Body of pancreas (tissue), 4 donors: ENCODE measurements at places on chromosomes 5 and 9. TPM values are rescaled to one million over a fixed set of nuclear protein-coding genes. Genes with fewer than 3 reads are reported as not detected.

Gene FSTL4
- 1.3 TPM for total RNA-seq

Gene PCDHA1
- not detected for total RNA-seq

DNA sequence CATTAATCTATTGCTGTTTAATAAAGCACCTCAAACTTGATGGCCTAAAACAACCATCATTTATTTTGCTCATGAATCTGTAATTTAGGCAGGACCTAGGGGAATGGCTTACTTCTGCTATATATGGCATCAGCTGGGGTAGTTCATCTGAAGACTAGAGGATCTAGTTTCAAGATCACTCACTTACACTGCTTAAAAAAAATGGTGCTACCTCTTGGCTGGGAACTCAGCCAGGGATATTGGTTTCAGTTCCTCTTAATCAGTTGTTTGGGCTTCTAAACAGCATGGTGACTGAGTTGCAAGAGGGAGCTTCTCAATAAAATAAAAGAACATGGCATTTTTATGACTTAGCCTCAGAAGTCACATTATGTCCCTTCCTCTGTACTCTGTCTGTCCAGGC lies 142.0 kb downstream of the FAM114A2 start:
- no peaks in the 10 kb centered on the region for H3K36me3 ChIP-seq
- no peaks in the 10 kb centered on the region for H3K27me3 ChIP-seq
- no peak overlapping the region for H3K27ac ChIP-seq
- H3K4me1 ChIP-seq: no peaks in the 10 kb centered on the region

DNA sequence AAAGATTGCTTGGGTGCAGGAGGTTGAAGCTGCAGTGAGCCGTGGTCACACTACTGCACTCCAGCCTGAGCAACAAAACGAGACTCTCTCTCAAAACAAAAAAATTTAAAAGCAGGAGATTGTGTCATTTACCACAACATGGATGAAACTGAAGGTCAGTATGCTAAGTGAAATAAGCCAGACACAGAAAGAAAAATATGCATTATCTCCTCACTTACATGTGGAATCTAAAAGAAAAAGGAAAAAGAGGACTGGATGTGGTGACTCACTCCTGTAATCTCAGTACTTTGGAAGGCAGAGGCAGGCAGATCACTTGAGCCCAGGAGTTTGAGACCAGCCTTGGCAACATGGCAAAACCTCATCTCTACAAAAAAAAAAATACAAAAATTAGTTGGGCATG lies 146.8 kb upstream of the DAPK1 start:
- H3K4me1 ChIP-seq: no peaks in the 10 kb centered on the region
- no peaks in the 10 kb centered on the region for H3K27me3 ChIP-seq
- no peak overlapping the region for H3K27ac ChIP-seq

DNA sequence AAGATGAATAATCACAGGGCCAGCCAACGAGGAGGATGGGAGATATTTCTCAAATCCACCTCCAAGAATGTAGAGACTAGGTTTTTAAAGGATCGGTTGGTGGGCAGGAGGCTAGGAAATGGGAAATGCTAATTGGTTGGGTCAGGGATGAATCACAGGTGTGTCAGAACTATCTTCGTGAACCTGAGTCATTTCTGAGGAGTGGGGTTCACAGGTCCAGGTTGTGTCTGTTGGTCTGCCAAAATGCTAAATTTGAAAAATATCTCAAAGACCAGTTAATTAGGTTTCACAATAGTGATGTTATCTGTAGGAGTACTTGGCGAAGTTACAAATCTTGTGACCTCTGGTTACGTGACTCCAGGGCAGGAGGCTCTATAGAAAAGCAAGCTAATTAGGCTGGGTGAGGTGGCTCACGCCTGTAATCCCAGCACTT lies 2.6 kb upstream of the PLAA start:
- H3K4me3 ChIP-seq: no peak overlapping the region
- no peaks in the 10 kb centered on the region for H3K27me3 ChIP-seq
- H3K36me3 ChIP-seq: no peaks in the 10 kb centered on the region
- H3K4me1 ChIP-seq: peaks cover 22% of the 10 kb centered on the region
- no peak for DNase-seq

DNA sequence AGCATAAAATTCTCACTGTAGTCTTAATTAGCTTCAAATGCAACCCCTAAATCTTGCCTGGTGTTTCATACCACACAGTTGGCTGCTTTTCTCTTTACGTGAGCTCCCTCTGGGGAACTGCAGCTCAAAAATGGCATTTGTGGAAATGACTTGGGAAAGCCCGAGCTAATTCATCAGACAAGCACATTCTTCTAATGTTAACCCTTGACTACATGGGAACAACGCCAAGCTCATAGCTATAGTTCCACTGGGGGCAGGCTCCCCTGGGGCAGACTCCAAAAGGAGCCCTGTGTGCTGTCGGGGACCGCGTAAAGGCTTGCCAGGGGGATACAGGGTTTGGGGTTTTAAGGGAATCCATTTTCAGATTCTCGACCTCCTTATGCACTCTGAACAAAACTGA lies 301.4 kb upstream of the DAP start:
- no peak overlapping the region for H3K4me3 ChIP-seq
- H3K27ac ChIP-seq: no peak overlapping the region
- H3K36me3 ChIP-seq: no peaks in the 10 kb centered on the region
- H3K27me3 ChIP-seq: no peaks in the 10 kb centered on the region

DNA sequence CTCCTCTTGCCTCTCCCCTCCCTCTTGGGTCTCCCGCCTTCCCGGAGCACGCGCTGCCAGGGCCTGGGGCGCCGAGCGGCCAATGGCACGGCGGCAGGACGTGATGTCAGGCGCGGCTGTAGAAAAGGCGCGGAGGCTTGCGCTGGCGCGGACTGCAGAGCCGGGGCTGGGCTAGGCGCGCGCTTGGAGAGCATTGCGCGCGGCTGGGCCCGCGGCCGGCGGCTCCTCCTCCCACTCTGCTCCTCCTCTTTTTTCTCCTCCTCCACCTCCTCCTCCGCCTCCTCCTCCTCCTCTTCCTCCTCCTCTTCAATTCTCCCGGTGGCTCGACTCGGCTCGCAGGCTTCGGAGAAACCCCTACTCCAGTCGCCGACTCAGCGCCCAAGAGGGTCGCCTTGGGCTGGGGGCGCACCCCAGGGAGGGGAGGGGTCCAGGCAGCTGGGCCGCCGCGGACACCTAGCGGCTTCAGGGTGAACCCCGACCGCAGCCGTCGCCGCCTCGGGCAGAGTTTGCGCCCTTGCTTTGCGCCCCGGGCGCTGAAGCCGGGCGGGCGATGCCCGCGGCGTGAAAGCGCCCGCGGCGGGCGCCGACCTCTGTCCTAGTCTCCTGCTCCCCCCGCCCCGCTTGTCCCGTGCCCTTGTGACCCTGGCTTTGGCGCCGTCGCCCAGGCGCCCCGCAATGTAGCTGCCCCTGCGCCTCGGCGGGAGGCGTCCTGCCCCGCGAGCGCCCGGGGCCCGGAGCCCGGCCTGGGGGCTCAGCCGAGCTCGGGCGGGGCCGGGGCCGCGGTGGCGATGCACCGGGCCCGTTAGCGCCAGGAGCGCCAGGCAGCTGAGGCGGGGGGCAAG lies at the start of gene LHX2:
Gene LHX2, plus strand, starts transcription at position 309 of the 842 bp plus-strand sequence. CDS start 581 bp downstream, outside the sequence.
- H3K4me3 ChIP-seq: no peak within 1 kb of the TSS
- H3K27ac ChIP-seq: no peak within 1 kb of the TSS
- H3K4me1 ChIP-seq: peaks cover 50% of the 10 kb centered on the region

DNA sequence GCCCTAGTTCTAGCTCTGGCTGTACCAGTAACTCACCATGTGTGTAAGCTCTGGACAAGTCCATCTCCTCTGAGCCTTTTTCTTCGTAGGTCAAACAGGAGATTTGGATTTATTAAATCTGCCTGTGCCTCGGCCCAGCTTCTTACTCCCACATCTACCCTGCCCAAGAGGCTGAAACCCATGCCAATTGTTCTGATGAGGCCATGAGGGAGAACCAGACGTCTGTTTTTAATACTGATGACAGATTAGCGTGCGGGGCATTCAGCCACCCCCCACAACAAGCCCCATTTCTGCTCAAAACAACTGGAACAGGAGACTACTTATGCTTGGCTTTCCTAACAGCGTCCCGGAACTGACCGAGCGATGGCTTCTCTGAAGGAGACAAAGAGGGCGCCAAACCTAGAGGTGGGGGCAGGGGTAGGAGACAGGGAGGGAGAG lies 81.2 kb upstream of the TRIM32 start:
- H3K27me3 ChIP-seq: no peaks in the 10 kb centered on the region
- no peak for DNase-seq
- no peaks in the 10 kb centered on the region for H3K36me3 ChIP-seq
- no peak overlapping the region for H3K4me3 ChIP-seq
- H3K27ac ChIP-seq: no peak overlapping the region

DNA sequence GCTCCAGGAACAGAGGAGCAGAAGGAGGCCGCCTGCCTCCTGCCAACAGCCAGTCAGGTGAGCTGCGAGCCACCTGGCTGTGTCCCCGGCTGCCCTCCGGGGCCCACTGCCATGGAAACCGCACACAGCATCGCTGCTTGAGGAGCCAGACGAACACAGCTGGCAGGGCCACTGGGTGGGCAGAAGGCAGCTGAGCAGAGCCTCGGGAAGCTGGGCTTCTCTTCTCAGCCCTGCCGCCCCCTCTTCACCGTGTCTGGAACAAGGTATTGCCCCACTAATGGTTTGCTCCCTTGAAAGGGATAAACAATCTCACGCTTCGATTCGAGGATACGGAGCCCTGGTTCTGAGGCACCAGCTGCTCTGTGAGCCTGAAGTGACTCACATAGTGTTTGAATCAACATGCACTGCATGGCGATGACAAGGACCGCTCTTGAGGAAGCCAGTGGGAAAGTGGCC lies 63.7 kb upstream of the RUFY1 start:
- H3K27ac ChIP-seq: no peak overlapping the region
- H3K36me3 ChIP-seq: no peaks in the 10 kb centered on the region
